ENCODE measurements at places on chromosomes 1 and 21.

DNA sequence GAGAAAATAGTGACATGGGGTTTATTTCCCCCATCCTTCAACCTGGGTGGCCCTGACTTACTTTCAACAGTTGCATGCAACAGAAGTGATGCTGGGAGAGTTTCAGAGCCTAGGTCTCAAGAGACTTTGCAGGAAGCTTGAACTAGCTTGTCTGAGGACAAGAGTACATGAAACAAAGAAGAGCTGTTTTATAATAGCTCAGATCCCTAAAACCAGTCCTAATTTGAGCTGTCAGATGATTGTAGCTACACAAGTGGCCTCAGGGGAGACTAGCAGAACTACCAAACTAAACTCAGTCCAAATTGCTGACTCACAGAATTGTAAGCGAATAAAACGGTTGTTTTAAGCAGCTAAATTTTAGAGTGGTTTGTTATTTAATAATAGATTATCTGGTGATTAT lies 17.1 kb downstream of the RC3H1 start:
- peak; percentile 62 for ATAC-seq

GRCh38 chr1:98439471-98439870 lies 222.1 kb upstream of the SNX7 start:
- no peak for ATAC-seq

DNA sequence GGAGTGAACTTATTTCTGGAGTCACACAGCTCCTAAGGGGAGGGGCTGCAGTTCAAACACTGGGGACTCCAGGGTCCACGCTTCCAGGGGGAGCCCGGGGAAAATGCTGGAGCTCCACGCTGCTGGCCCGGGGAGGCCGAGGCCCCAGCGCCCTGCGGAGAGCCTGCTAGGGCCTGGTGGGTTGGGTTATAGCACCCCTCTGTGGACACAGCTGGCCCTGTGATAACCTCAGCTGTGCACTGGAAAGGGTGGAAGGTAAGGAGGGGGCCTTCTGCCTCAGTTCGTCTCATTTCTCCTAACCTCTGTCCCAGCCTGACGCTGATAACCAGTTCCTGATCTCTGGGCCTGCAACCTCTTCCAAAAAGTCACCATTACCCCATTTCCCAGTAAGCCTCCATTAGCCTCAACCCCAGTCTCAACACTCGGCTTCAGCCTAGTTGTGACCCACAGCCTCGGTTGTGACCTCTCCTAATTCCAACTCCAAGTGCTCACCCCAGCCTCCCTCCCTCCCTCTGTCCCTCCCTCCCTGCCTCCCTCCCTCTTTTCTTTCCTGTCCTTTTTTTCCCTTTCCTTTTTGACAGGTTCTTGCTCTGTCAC lies 7.1 kb downstream of the NBL1 start:
- peak; percentile 90 for ATAC-seq

DNA sequence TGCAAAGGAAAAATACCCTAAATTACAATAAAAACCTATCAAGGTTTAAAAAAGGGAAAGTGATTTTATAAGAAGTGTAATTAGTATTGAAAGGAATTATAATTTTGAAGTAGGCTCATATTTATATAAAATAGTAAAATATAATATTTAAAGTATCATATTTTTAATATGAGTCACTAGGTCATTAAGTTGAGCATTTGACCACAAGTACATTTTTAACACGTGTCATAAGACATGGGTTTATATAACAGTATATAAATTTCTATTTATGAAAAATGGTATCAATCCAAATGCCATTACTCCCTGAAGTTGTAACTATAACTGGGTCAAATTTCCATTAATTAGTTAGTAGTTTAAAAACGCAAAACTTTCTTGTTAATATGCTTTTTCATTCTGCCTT lies 365.9 kb downstream of the COL11A1 start:
- no peak for ATAC-seq

GRCh38 chr1:111471012-111471411 lies 2.8 kb upstream of the C1orf162 start:
- no peak for ATAC-seq

- no peak for ATAC-seq
These were observed 6.5 kb downstream of the A3GALT2 start for GRCh38 chr1:33314416-33314815.

GRCh38 chr1:17167041-17167785 lies 37.7 kb upstream of the PADI1 start:
- no peak for ATAC-seq

DNA sequence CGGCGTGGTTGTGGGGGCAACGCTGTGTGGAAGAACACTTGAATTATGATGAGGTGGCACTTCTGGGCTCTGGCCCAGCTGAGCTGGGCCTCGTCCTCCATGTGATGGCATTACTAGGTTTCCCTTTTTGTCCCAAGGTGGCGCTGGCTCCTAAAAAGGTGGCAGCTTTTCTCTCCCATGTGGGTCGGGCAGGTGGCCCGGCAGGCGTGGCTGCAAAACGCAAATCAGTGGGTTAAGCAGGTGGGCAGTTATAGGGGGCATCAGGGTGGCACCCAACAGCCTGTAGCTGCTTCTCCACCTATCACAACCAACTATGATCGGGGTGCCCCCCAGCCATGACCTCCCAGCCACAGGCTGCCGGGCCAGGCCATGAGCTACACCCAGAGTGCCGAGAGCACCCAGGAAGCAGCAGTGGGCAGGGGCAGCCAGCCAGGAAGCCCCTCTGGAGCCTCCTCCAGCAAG lies 59.6 kb downstream of the KCNAB2 start:
- no peak for ATAC-seq

DNA sequence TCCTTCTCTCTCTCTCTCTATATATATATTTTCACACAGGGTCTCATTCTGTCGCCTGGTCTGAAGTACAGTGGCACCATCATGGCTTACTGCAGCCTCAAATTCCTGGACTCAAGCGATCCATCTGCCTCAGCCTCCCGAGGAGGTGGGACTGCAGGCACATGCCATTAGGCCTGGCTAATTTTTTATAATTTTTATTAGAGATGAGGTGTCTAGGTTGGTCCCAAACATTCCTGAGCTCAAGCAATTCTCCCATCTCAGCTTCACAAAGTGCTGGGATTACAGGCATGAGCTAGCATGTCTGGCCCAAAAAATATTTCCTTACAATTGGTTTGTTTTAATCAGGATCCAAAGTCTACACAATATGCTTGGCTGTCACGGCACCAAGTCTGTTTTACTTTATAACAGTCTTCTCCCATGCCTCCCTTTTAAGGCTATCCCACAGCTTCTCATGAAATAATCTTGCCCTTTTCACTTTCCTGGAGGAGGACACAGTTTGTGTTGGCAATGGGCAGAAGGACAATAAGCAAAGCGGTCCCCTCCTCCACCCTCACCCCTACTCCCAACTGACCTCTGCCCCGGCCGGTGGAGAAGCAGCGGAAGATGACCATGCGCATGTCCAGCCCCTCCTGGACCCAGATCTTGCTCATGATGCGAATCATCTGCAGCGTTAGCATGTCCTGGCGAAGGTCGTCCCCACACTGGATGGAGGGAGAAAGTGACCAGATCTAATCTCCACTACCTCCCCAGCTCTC lies 28.2 kb upstream of the PPP1R15B start:
- ATAC-seq: peak; percentile 1

GRCh38 chr21:29084372-29084771 lies 10.9 kb upstream of the CCT8 start:
- ATAC-seq: no peak

DNA sequence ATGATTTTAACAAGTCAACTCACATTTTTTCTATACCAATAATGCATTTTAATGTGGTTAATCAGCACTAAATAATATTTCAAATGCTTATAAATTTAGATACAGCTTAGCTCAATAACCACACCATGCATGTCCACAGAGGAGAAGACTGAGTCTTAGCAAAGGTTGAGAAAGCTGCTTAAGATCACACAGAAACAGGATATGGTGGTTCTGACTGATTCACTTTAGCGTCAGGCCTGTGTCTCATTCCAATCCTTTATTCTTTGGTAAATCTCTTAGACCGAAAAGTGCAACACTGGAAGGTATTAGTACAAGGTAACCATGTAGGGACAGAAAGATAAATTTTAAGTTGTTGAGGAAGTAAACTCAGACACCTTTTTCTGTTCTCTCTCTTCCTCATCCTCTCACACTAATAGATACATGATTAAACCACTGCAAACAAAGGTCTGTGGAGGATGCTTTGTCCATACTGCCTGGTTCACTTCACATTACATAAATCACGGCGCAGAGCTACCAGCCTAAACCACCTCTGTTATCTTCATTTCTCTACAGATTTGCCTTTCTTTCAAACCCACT lies 139.0 kb downstream of the DPYD start:
- ATAC-seq: no peak

DNA sequence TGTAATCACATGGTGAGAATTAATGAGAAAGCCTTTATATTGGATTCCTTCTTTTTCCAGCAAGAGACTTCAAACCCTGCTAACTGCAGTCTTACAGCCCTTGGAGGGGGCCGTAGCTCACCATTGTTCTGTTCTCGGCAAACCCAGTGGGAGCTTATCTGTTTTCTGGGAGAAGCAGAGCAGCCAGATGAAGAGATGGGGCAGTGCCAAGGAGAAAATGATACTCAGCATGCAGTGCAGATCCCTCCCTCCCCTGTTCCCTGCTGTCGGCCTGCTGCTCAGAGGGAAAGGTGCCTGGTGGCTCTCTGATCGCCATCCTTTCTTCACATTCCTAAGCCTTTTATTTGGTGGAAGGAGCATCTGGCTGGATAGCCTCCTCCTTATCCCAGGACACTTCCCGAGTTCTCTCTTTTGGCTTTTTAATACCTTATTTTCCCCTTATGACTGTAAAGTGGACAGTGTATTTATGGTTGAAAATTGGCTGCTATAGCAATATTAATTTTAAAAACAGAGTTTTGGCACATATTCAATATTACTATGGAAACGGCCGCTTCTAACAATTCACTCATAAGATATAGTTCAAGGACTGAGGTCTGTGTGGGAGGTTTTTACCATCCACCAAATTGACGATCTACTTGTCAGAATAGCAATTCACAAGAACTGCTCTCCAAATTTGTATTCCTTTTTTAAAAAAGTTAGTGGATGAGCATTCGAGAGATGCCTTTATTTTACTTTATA lies 203.4 kb downstream of the CRB1 start:
- peak; percentile 81 for ATAC-seq

DNA sequence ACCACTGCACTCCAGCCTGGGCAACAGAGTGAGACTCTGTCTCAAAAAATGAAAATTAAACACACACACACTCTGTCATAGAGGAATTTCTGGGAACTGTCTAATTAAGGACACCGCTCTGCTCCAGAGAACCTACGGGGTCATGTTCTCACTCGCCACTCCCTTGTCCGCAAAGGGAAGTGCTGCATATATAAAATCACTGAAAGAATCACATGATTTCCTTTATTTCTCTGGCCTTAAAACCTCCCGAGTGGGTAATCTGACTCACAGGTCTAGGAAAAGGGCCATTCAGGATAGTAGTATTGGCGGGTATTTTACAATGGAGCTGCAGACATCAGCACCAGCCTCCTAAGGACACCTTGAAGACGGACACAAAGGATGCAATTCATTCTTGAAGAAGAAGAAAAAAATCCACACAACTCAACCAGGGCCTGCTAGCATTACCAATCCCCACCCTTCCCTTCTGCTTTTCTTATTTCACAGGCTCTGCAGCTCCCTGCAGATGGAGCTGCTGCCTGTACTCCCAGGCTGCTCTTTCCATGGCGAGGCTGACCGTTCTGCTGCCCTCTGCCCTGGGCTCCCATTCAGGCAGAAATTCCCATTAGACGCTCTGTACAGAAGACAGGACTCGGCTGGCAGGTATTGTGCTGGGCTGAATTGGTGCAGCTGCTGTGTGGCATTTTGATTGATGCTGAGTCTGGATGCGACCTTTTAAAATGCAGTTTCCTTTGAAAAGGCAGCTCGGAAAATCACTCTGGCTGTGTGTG lies 53.3 kb upstream of the FAM89A start:
- ATAC-seq: peak; percentile 40

- peak; percentile 50 for ATAC-seq
These were observed 5.1 kb upstream of the HES4 start for GRCh38 chr1:1004780-1005697.

- ATAC-seq: no peak
These were observed 16.3 kb upstream of the AGPAT3 start for GRCh38 chr21:43848771-43849170.

GRCh38 chr1:90705956-90706355 lies 11.1 kb downstream of the BARHL2 start:
- ATAC-seq: no peak

DNA sequence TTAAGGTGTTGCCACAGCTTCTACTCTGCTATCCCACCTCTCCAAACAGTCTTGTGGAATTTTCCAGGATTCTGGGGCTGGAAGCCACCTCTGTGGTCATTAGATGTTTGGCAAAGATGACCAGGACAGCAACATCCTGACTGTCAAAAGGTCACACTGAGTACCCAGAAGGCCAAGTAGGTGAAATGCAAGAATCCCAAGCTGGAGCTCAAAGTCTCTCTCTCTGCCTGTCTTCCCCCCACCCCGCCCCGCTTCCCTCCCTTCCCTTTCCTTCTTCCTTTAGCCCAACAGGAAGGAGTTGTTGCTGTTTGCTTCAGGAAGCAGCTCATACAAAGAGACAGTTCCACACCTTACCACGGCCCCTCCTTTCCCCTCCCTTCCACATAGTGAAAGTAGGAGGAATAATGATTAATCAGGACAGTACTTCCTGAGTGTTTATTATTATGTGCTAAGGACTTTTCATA lies 75.6 kb upstream of the SLC2A1 start:
- ATAC-seq: no peak

- no peak for ATAC-seq
These were observed 55.2 kb downstream of the COLGALT2 start for GRCh38 chr1:183982172-183982963.

DNA sequence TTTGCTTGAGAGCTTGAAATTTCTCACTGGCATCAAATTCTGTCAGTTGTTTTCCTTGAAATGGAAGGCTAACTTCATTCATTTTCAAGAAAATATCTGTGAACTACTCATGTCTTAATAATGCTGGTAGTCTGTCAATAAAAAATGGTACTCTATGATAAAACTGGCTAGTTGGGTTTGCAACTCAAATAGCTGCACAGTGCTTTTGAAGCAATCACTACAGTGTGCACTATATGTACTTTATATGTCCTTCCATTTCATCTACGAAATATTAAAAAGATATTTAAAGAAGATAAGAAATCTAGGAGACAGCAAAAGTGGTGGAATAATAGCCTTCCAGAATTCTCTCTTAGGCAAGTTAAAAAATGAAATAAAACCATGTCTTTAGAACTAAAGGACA lies 39.9 kb upstream of the ZNHIT6 start:
- ATAC-seq: no peak

- peak; percentile 4 for ATAC-seq
These were observed 11.9 kb downstream of the SH2D2A start for GRCh38 chr1:156804572-156805243.

- ATAC-seq: no peak
These were observed 1.0 kb downstream of the CCDC24 start for GRCh38 chr1:43992232-43992995.

DNA sequence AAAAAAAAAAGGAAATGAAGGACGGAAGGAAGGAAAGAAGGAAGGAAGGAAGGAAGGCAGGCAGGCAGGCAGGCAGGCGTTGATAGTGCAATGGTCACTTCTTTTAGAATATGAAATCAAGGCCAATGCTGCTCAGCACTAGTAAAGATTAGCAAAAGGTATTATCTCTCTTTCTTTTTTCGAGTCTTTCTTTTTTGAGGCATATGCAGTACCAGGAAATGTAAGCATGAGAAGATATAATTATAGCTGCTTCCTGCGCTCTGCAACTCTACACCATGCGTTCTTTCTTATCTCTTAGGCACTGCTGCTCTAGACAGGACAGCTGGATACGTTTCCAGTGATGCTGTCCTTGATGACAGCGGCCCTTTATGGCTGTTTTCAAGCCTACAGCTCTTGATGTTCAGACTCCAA lies 1512.5 kb upstream of the B3GALT2 start:
- peak; percentile 95 for ATAC-seq
